ENCODE measurements at places on chromosomes 5 and 9.

GRCh38 chr5:7759257-7759871 is 91.6 kb downstream of the CFAP90 start:
- no peak for DNase-seq

- DNase-seq = peak; percentile 9
These were observed 17.0 kb downstream of the CAMK2A start for GRCh38 chr5:150272531-150272930.

DNA sequence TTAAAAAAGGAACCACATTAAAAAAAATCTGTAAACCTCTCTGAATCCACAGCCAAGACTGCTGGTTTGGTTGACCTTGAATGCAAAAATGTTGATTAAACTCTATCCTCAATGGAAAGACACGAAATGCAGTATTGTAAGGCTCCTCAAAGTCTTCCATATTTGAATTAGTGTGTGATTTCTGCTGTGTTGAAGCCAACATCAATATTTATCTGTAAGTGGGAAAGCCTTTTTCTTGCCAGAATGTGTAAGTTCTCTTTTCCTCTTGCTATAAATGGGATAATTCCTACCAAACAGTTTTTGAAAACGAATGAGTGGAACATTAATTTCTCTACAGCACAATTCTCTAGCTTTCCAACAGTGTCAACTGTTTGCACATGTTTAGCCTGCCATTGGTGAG is 422.1 kb upstream of the TNC start:
- DNase-seq = no peak

DNA sequence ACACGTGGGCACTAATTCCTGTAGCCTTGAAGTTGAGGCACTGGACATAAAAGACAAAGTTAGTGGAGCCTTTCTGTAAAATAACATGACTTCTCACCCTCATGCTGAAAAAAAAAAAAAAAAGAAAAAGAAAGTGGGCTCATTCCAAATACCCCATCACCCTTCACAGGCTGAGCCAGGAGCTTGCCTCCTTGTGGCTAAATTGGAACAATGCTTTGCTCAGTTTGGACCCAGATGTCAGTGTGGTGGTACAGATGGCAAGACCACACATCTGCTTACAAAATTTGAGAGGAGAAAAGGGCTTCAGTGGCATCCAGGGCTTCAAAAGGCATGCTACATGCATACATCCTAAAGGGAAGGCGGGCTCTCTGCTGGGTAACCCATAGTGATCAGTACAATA is 342.8 kb downstream of the EBF1 start:
- DNase-seq = no peak

DNA sequence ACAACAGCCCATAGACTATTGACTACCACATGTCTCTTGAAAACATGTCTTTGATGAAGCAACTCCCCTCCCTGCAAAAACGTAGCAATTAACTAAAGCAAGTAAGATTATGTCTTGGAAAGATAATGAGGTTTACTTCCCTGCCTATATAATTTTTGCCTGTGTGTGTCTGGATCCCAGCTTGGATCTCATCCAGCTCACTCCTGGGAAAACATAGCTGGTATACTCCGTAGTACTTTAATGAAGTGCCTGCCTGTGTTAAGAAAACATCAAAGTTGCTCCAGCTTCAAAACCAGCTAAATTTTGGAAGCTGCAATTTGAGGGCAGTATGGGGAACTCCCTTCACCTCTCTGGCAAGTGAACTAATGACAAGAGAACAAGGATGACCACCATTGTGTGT is 182.6 kb upstream of the C9orf72 start:
- no peak for DNase-seq

DNA sequence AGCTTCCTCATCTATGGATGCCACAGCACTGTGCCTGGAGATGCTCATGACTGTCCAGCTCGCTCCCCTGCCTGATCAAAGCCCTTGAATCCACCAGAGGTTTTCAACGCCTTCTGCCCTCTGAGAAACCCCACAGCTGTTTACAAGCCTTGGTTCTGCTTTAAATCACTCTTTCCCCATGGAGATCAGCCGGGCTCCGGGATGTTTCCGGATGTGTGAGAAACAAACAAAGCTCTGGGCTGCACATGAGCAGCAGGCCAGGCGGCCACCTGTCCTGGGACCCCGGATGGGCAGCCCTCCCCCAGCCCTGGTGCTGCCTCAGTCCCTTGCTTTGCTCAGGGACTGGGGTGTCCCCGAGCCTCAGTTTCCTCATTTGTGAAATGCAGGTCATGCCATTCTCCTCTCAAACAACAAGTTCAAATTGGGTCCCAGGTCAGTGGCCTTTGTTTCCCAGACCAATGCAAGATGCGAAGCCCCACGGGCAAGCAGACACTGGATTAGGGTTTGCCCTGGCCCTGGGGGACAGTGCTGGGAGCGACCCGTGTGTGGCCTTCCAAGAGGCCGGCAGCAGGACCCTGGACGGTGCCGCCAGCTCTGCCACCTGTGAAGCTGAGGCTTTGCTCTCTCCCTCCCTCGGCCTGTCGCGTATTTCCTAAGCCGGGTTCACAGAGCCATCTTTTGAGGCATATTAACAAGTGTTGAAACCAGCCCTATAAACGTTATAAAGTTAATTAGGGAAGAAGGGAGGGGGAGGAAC is 42.4 kb upstream of the PHYKPL start:
- DNase-seq = no peak

DNA sequence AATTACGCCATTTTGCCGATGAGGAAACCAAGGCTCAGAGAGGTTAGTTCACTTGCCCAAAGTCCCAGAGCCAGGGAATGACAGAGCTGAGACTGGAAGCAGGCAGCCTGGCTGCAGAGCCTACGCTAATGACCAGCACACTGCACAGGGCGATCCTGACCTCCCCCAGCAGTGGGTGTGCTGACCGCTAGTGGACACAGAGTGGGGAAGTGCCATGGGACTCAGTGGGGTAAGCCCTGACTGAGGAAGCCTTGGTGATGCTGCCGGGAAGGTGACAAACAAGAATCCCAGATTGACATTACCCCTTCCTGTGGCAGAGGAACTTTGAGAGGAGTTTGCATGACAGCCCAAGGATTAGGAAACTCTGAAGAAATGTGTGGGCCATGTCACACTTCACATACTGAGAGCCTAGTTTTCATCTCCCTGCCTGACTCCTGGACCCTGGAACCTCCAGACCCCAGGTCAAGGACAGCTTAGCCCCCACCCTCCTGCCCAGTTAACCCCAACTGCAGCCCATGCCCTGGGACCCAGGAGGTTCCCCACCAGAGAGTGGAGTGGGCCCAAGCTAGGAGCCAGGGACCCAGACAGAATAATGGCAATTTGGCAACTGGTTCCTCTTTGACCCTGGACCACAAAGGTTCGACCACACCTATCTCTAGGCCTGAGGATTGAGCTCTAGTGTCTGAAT is 19.7 kb upstream of the CSF1R start:
- no peak for DNase-seq

- no peak for DNase-seq
These were observed 9.0 kb downstream of the MYMK start for GRCh38 chr9:133515615-133516255.

DNA sequence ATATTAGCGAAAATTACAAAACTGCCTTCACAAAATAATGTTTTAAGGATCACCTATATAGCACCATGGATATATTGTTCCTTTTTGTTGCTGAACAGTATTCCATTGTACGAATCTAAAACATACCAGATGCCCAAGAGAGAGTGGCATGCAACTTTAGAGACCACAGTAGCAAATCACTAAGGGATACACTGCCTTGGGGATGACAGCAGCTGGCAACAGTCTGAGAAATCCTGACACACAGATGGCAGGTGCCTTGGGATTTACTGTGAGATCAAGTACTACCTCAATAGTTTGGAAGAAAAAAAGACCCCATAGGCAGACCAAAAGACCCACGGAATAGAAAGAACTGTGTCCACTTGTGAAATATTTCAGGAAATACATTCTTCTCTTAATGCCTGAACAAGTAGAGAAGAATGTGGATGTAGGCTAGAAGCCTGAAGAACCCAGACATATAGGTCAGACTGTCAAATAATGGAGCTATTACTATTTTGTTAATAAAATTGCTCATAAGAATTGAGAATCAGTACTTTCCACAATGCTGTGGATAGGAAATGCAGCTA is 53.4 kb downstream of the PLPP1 start:
- DNase-seq = no peak

Measured in CD4-positive, alpha-beta T cell treated with Interleukin-12 subunit alpha and Interleukin-12 subunit beta, for 1 hour (primary cell).